Myocyte (in vitro differentiated cells): ENCODE measurements at places on chromosomes 12 and 14. TPM values are rescaled to one million over a fixed set of nuclear protein-coding genes. Genes with fewer than 3 reads are reported as not detected.
A peak's percentile ranks its signal among the peaks of the same experiment; 100 is the strongest.

Gene PA2G4
- total RNA-seq: 233 and 241 TPM in 2 replicates

Gene GUCY2C
- total RNA-seq: not detected in 2 replicates

Gene KCNH3
- 8.9 and 11.9 TPM in 2 replicates for total RNA-seq

Gene C2CD5
- 7.9 and 10.2 TPM in 2 replicates for total RNA-seq

DNA sequence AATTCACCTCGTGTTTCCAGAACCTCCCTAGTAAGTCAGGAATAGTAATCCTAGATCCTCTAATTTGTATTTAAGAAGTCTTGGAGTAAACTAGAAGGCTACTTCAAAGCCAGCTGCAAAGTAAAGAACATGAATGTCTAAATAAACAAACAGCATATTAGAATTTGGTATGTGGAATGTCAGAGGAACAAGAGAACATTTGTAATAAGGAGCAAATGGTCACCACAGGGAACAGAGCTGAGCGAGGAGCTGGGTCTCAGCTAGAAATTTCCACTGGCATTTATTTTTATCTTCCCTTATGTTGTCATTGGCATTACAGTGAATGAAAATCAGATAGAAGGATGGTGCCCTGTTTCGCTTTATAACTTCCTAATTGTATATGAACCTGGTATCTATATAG lies 50.2 kb downstream of the FRMD6 start:
- DNase-seq: peak; percentile 62

DNA sequence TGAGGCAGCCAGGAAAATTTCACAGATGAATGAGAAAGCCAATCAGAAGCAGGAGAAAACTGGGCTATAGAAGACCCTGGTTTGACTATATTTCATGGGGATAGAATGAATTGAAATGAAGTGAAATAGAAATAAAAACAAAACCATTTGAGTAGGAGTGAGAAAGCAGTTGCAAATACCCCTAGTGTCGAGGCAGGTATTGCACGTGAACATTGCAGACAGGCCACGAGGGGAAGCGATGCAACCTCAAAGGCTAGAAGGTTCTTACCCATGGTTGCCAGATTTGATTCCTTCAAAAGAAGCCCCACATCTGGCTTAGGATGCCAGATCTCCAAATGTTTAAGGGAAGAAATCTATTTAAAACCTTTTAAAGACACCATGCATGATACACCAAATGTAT lies 648.9 kb downstream of the VRK1 start:
- DNase-seq: no peak

DNA sequence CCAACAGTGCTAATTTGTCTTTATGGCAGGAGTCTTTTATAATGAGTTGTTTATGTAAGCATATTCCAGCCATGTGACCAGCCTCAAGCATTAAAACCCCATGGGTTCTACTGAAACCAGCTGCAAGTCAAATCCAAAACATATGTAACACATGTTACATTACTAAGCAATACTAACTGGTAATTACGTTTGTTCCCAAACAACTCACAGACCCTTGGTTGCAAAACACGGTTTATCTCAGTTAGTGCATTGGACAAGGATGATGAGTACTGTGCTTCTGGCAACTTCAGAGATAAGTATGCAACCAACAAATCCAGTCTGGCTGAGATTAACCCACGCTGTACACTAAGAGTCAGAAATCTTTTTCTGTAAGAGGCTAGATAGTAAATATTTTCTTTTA lies 110.1 kb upstream of the FAR2 start:
- DNase-seq: no peak

- DNase-seq: no peak
Measured at GRCh38 chr14:44720707-44721106, 213.6 kb upstream of the FSCB start.

GRCh38 chr12:51895378-51896135 lies 7.7 kb downstream of the ANKRD33 start:
- DNase-seq: no peak

GRCh38 chr12:11650286-11651281 lies 1.1 kb downstream of the ETV6 start:
- DNase-seq: peak; percentile 29

DNA sequence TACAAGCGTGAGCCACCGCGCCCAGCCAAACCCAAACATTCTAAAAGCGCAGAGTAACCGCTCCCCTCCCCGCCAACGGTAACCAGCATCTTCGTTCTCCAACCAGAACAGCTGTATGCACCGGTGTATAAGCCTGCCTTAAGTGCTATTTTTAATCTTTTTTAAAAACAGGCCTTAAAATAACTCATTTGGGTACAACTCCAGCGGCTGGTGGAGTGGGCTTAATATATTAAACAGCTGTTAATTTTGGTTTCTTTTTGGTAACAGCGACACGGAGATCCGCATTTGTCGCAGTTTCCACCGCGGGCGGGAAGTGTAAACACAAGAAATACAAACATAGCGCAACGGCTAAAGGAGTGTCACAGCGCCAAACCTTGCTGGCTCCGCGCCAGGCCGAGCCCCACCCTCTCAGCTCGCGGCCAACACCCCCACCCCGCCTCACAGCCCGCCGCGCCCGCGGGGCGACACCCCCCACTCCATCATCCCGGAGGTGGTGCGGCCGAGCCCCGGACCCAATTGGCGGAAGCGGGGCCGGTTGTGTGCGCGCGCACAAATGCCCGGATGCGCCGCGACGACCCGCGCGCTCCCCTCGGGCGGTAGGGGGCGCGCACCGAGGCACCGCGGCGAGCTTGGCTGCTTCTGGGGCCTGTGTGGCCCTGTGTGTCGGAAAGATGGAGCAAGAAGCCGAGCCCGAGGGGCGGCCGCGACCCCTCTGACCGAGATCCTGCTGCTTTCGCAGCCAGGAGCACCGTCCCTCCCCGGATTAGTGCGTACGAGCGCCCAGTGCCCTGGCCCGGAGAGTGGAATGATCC lies at the start of gene MDM2:
Gene MDM2, plus strand, starts transcription at position 602 of the 812 bp plus-strand sequence. CDS start 301 bp downstream, outside the sequence.
- DNase-seq: peak; percentile 94

DNA sequence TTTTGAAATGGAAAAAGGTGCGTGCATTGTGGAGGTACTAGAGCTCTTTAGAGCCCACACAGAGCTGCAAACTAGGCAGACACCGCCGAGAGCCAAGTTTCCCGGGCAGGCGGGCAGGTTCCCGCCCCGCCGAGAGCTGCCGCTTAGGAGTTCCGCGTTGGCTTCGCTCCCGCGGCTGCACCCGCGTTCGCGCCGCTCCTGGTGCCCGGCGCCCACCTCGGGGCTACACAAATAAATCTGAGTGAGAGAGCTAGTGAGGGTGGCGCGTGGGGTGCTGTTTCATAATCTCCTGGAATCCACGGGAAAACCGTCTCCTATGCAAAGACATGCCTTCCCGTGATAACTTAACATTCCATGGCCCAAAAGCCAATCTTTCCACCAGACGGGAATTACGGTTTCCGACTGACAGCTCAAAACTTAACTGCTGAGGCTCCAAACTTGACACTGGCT lies 645 bp downstream of the KITLG start:
- DNase-seq: peak; percentile 30

DNA sequence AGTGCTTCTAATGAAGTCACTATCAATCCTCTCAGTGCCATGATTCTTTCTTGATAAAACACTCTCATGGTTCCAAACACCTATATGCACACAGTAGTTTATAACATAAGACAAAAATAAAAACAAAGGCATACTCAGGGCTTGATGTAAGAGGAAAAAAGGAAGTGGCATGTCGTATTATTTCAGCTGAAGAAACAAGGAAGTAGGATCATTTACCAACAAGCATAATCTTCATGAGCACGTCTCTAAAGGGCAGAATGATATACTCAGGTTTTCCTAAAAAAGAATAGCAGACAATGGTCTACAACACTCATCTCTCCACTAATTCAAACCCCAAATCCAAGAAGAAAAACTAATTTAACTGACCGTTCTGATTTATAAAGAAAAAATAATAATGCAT lies 33.9 kb downstream of the NUMB start:
- DNase-seq: no peak
